Stimulated activated CD4-positive, alpha-beta T cell treated with anti-CD3 and anti-CD28 coated beads, Interleukin-15, amount 100 ng/mL, for 48 hours (primary cell): ENCODE measurements at places on chromosomes 11 and 22.

DNA sequence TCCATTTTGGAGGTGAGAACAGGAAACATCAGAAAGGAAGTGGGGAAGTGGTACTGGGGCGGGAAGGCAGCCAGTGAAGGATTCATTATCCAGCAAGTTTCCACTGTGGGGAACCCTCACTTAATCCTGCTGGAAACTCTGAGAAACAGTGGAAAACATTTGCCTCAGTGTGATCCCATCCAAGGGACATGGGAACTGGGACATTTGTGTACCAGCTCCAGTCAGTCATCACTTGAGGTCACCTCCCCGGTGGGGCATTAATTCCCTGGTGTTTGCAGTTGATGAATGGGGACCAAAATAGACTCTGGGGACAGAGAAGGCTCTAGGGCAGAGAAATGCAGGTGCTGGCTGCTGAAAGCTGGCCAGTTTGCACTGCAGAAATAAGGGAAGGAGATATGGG lies 599.9 kb downstream of the BUD13 start:
- no peak for DNase-seq

DNA sequence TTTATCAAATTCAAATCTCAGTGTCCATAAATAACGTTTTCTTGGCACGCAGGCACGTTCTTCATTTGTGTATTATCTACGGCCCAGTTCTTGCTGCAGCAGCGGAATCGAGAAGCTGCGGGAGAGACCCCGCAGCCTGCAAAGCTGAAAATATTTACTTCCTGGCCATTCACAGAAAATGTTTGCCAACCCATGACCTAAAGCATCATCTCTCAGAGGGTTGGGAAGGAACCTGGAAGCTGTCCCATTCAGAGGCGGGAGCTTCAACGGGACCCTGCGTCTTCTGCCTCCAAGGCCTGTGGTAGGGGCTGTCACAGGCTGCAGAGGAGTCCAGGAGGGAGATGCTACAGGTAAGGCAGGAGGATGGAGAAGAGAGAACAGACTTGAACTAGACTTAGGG lies 319.2 kb downstream of the MN1 start:
- no peak for DNase-seq

- no peak for DNase-seq
Measured at GRCh38 chr11:118615282-118615975, 8.0 kb downstream of the PHLDB1 start.

DNA sequence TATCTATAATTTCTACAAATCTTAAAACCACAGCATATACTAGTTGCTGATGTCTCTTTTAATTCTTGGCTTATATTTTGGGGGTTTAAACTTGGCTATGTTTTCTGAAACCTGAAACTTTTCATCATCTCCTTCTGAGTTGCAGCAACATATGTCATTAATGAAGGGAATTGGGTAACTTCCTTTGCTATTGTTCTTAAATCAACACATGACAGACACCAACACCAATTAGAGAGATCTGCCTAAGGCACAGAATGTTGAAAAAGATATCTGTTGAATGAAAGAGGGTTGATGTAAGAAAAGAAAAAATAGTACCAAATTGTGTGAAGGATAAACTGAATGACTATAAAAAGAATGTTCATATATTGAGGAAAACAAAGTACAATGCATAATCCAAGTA lies 10.3 kb upstream of the GAS2 start:
- no peak for DNase-seq

GRCh38 chr11:96263238-96263763 lies 79.7 kb downstream of the MAML2 start:
- DNase-seq: no peak

DNA sequence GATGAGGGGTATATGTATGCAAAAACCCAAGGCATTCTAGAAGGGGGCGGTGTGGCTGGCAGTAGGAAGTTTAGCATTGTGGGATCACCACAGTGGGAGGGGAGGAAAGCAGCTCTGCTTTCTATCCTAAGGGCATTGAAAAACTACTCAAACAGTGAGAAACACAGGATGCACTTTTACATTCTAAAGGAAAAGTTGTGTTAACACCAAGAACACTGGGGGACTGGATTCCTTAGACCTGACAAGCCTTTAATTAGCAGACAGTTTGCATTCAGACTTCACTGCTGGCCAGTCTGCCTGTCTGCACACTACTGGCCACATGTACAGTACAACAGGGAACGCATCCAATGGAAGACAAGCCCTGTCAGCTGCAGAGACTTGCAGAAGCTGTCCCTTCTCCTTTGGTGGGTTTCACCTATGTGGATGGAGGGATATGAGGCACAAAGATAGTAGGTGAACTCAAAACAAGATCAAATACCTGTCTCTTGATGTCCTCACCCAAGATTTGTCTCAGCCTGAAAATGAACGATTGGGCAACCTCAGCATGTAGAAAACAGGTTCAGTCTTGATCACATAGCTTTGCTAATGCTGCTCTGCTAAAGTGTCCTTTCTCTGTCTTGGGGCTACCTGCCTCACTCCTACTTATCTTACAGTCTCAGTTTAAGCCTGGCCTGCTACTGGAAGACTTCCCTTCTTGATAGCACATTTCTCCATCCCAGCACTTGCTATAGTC lies 64.8 kb downstream of the TENM4 start:
- no peak for DNase-seq

DNA sequence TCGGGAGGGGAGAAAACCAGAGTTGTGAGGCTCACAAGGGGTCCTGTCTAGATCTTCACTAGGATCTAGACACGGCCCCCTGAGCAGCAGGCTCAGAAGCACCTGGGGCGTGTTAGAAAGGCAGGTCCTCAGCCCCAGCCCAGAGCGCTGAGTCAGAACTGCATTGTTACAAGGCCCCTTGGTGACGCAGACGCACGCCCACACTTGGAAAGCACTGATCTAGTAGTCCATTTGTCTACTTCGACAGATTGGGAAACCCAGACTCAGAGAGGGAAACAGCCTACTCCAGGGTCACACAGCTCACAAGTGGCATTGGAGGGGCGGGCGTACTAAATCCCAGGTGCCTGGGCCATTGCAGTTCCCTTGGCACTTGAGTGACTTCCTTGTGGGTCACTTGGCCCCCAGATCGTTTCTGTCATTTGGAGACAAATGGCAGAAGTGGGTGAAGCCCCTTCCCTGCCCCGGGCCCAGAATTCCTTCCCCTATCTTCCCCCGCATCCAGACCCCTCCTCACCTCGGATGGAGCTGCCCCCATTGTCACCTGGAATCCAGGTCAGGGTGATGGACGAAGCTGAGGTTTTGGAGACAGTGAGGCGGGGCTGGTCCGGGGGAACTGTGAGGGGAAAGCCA lies 110.8 kb downstream of the CEP164 start:
- no peak for DNase-seq

DNA sequence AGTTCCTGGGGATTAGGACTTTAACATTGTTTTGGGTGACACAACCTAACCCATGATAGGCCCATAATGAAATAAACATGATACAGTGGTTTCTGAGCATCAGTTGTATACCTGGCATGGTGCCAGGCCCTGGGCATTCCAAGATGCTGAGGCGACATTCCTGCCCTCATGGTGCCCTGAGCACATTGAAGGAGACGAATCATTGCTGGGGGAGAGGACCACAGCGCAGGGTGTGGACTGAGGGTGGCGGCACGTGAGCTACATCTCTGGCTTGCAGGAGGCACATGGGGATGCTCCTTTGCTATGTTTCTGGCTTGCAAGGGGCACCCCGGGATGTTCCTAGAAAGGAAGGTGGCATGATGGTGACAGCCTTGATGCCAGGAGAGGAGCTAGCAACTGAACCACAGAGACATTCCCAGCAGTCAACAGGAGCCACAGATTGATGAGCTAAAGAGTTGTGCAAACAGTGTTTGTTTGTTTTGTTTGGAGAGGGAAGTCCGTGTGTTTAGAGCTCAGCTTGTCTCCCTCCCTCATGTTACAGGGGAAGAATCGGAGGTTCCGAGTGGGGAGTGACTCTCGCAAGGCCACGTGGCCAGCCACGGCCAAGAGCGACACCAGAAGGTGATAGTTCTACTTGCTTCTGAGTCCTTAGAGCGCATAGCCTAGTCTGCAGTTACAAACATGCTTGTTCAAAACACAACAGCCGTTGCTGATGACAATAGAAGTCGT lies 106.4 kb downstream of the MIAT start:
- DNase-seq: no peak
